Stimulated activated CD8-positive, alpha-beta memory T cell treated with anti-CD3 and anti-CD28 coated beads, Interleukin-4, amount 100 ng/mL, for 1 hour (primary cell): ENCODE measurements at places on chromosomes 2 and 18.

GRCh38 chr2:61055557-61055956 lies 10.1 kb upstream of the SANBR start:
- no peak for DNase-seq

DNA sequence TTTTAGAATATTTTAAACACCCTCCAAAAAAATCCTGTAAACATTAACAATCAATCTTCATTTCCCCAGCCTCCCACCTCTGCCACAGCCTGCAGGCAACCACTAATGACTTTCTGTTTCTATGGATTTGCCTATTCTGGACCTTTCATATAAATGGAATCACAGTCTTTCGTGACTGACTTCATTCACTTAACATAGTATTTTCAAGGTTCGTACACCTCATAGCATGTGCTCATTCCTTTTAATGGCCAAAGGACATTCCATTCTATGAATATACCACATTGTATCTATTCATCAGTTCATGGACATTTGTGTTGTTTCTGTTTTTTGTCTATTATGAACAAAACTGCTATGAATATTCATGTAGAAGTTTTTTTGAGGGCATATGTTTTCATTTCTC lies 48.5 kb downstream of the NAT8 start:
- no peak for DNase-seq

DNA sequence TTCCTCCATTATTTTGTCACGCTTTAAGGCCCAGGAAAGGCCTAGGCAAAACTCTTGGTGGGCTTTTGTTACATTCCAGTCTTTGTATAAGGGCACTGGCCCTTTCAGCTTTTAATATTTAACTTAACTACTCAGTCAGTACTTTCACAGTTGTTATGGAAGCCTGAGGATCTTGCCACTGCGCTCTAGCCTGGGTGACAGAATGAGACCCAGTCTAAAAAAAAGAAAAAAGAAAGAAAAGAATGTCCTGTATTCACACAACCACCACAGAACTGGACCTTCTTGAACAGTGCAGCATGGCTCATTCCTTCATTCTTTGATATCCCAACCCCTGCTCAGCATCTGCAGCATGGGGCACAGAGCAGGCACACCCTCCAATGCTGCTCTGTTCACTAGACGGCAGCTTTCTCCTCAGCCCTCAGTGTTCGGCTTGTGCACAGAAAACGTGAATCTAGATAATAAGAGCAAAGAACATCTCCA lies 93.4 kb upstream of the MSH2 start:
- no peak for DNase-seq

DNA sequence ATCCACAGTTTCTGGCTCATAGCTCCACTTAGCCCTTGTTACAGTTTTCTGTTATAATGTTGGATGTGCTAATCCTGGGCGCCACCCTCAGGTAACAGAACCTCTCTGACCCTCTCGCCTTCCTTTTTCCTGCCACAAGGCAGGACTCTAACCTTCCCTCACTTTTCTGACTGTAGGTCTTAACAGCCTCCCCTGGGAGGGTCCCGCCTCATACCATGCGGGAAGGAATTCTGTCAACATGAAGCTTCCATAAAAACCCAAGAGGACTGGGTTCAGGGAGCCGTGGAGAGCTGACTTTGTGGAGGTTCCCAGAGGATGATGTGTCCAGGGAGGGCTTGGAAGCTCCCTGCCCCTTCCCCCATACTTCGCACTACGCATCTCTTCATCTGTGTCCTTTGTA lies 11.9 kb upstream of the RAB17 start:
- DNase-seq: no peak

GRCh38 chr2:102279391-102279735 lies 32.0 kb upstream of the IL1RL1 start:
- DNase-seq: no peak

- DNase-seq: no peak
These were observed 2.5 kb downstream of the KLF7 start for GRCh38 chr2:207163053-207163755.

DNA sequence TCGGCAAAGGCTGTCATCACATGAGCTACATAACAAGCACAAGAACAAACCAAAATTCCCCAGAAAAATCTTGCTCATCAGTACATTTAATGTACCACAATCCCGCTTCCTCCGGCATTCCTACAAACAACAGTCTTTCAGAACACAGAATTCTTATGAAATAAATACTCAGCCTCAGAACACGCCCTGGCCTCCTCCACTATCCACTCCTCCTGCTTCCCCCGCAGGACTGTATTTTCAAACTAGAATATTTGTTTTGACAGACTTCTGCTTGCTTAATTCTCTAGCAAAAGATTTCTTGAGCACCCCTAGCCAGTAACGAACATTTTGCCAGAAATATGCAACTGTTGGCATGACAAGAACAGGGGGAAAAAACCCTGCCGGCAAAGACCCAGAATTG lies 131.2 kb downstream of the THADA start:
- DNase-seq: no peak

- no peak for DNase-seq
These were observed 157.3 kb upstream of the ALKAL2 start for GRCh38 chr2:444937-445884.

DNA sequence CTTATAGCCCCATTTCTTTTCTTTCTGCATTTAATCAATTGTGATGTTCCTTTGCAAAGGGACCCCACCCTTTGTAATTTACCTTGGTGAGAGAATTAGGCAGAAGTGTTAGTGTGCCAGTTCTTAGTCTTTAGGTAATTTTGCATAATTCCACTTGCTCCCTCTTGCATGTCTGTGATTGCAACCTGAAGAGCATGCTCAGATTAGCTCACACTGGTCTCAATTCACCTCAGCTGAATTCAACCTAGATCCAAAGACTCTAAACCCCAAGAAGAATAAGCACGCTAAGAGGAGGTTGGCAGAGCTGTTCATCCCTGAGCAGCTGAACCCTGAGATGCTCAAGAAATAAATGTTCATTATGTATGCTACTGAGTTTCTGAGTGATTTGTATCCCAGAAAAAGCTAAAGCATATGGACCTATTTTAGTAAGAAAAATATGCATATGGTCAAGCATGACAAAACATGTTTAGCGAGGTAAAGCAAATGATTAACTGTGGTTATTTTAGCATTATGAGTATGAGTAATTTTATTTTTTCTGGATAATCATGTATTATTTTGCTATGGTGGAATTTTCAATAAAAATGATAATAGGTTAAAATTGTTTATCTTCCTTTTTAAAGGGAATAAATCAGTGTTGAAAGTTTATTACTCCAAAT lies 299.2 kb upstream of the ZSWIM2 start:
- DNase-seq: no peak

- DNase-seq: no peak
These were observed 6.5 kb upstream of the CNDP2 start for GRCh38 chr18:74489676-74490075.

GRCh38 chr2:176526995-176527901 lies 258.0 kb downstream of the MTX2 start:
- no peak for DNase-seq

DNA sequence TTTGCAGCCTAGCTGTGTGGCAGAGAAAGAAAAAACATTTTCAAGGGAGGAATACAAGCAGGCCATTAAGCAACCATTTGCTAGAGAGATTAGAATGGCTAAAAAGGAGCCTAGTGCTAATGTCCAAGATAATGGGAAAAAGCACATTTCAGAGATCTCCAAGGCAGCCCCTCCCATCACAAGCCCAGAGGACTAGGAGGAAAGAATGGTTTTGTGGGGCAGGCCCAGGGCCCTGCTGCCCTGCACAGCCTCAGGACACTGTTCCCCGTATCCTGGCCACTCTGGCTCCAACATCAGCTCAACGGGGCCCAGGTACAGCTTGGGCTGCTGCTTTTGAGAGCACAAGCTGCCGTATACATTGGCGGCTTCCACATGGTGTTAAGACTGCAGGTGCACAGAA lies 16.5 kb upstream of the GBX2 start:
- DNase-seq: no peak

- DNase-seq: no peak
These were observed 66.1 kb upstream of the EPC2 start for GRCh38 chr2:148578493-148578884.

- DNase-seq: no peak
These were observed 5.3 kb downstream of the GPC1 start for GRCh38 chr2:240440704-240441320.

- DNase-seq: no peak
These were observed 7.4 kb downstream of the COPS9 start for GRCh38 chr2:240128608-240129145.

DNA sequence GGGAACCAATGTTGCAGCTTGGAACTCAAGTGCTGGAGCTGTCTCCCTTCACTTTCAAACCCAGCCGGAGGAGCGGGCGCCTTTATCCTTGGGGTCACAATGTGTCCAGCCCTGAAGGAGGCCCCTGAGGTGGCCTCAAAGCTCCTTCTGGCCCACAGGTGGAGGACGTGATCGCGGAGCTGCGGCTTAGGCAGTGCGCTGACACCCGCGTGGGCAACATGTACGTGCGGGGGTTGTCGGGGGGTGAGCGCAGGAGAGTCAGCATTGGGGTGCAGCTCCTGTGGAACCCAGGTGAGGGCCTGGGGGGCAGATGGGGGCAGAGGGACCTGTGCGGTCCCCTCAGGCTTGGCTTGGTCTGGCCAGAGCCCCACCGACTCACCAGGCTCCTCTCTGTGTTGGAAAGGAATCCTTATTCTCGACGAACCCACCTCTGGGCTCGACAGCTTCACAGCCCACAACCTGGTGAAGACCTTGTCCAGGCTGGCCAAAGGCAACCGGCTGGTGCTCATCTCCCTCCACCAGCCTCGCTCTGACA lies 13.5 kb downstream of the ABCG8 start:
- DNase-seq: no peak

DNA sequence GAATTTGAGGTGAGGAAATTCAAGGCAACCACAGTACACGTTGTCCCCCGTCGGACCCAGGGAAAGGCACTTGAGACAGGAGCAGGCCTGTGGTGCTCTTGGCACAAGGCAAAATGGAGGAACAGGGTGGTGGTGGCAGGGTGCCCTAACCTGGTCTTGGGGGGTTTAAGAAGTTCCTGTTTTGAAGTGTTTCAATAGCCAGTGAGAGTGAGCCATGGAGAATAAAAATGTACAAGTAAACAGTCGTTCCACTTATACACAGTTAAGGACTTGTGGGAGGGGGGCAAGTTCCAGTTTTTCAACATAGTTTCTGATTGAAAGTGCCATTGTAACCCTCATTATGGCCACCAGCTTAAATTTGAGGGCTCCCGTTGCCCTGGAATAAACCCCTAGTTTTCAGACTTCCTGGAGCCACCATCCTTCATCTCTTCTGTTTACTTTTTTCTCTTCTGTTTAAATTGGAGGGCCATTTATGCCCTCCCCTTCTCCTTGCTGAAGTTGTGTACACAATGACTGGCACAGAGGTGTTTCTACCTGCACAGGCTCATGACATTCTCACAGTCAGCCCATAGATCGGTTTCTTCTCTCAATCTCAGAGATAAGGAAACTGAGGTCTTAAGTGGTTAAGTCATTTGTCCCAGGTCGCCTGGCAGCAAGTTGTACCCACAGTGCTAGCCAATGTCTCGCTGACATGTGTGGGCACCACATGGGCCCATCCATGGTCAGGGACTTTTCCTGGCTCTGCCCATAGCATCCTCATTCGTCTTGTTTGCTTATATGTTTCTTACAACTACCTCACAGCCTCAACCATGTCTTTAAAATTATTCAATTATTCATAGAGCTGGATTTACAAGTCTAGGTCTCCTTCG lies 66.0 kb upstream of the ST3GAL5 start:
- no peak for DNase-seq

- no peak for DNase-seq
These were observed 4.0 kb upstream of the NOP58 start for GRCh38 chr2:202261531-202261930.

GRCh38 chr2:231795525-231796327 lies 9.5 kb downstream of the COPS7B start:
- no peak for DNase-seq

GRCh38 chr2:199751492-199752120 lies 99.4 kb downstream of the FTCDNL1 start:
- no peak for DNase-seq

GRCh38 chr18:63131106-63131958 lies 188.2 kb downstream of the BCL2 start:
- DNase-seq: peak; percentile 39

- DNase-seq: no peak
These were observed 24.0 kb upstream of the EDAR start for GRCh38 chr2:109013051-109013450.

- no peak for DNase-seq
These were observed 8.0 kb downstream of the SIX3 start for GRCh38 chr2:44949329-44950151.

- DNase-seq: no peak
These were observed 160.8 kb upstream of the GYPC start for GRCh38 chr2:126495189-126495588.

GRCh38 chr2:201987426-201987825 lies 46.2 kb upstream of the FZD7 start:
- DNase-seq: no peak

DNA sequence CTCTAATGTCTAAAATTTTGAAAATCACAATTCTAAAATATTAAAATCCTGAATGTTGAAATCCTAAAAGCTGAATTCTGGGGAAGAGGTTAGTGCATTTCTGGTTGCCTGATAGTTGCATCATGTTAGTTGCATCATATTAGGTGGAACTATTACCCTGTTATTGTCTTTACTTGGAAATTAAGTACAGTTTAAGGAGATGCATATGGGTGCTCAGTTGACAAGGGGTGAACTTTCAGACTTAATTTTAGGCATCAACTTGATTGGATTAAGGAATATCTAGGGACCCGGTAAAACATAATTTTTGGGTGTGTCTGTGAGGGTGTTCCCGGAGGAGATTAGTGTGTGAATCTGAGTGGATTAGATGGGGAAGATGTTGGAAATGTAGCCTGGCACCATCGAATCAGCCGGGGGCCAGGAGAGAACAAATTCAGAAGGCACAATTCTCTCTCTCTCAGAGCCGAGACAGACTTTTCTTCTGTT lies 409.8 kb downstream of the PLCL1 start:
- DNase-seq: no peak

GRCh38 chr2:98469862-98470544 lies 25.3 kb downstream of the INPP4A start:
- DNase-seq: no peak

DNA sequence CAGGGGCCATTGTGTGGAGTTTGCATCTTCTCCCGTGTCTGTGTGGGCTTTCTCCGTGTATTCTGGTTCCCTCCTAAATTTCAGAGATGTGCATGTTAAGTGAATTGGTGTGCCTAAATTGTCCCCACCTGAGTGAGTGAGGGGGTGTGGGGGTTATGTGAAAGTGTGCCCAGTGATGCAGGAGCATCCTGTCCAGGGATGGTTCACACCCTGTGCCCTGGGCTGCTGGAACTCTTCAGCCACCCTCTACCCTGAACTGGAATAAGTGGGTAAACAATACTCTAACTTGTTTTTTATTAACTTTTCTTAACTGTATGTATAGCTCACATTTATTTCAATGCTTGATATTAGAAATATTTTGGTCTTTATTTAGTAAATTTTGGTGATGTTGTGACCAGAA lies 56.0 kb downstream of the UBE2E3 start:
- no peak for DNase-seq

GRCh38 chr2:157487271-157487610 lies 43.4 kb upstream of the CYTIP start:
- DNase-seq: no peak
